ENCODE measurements at places on chromosomes 5 and 9. TPM values are rescaled to one million over a fixed set of nuclear protein-coding genes. Genes with fewer than 3 reads are reported as not detected.

Gene ANKRD18A
- total RNA-seq, result 8.4 TPM

Gene SETD9
- 8.1 TPM for total RNA-seq

Gene TNFSF8
- 99.5 TPM for total RNA-seq

Gene ALDH1A1
- total RNA-seq, result not detected

Gene ATP6V0E1
- 117 TPM for total RNA-seq

Gene C9orf50
- not detected for total RNA-seq

Gene SH3RF2
- total RNA-seq, result 0.79 TPM

Gene GPSM1
- 12.3 TPM for total RNA-seq

Gene WNT8A
- not detected for total RNA-seq

Gene PHPT1
- total RNA-seq, result 111 TPM

Gene TSSK1B
- total RNA-seq, result not detected

Gene ZNF354C
- total RNA-seq, result 12.5 TPM

Gene MEF2C
- total RNA-seq, result 0.53 TPM

Gene SPINK7
- not detected for total RNA-seq

Gene DYNC2I2
- total RNA-seq, result 27.1 TPM

Gene CNTFR
- total RNA-seq, result not detected

Gene PCDHA1
- not detected for total RNA-seq

Gene KLHL9
- 16.9 TPM for total RNA-seq

Gene IL17B
- total RNA-seq, result not detected

Gene PLAC8L1
- total RNA-seq, result 1.4 TPM

Gene MEIKIN
- total RNA-seq, result not detected

Gene MELK
- 51.4 TPM for total RNA-seq

Gene NXNL2
- total RNA-seq, result not detected

Gene LAMC3
- total RNA-seq, result 0.65 TPM

Gene SPINK5
- not detected for total RNA-seq

Gene GKAP1
- 12.2 TPM for total RNA-seq

Gene TRIM36
- total RNA-seq, result not detected

Gene TERT
- total RNA-seq, result 5.1 TPM

Gene PKD2L2
- not detected for total RNA-seq

Gene RPL37
- 2,043 TPM for total RNA-seq

Gene MORN5
- total RNA-seq, result not detected

Gene MRPL50
- total RNA-seq, result 11.8 TPM

Gene SLC34A1
- 0.19 TPM for total RNA-seq

Gene NEUROG1
- total RNA-seq, result not detected

Gene BRINP1
- total RNA-seq, result not detected

Gene FOXI1
- total RNA-seq, result not detected

Gene NEURL1B
- 0.29 TPM for total RNA-seq
